ENCODE measurements at places on chromosomes 2 and 18. TPM values are rescaled to one million over a fixed set of nuclear protein-coding genes. Genes with fewer than 3 reads are reported as not detected.

DNA sequence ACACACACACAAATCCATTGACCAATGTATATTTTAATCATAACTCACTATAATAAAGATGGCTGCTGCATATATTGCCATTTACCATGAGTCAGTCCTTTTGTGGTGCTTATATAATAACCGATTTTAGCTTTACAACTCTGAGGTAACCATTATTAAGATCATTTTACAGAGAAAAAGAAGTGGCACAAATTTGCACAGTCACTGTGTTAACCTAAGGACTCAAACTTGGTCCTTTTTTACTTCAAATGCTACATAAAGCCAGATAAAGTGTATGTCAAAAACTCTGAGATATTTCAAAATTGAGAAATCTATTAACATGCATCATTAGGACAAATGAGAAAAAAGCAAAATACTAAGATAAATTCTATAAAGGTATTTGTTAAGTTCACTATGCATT is 923.7 kb downstream of the NRXN1 start:
- DNase-seq, result no peak

GRCh38 chr2:67899187-67899586 is 163.6 kb downstream of the C1D start:
- no peak for DNase-seq

DNA sequence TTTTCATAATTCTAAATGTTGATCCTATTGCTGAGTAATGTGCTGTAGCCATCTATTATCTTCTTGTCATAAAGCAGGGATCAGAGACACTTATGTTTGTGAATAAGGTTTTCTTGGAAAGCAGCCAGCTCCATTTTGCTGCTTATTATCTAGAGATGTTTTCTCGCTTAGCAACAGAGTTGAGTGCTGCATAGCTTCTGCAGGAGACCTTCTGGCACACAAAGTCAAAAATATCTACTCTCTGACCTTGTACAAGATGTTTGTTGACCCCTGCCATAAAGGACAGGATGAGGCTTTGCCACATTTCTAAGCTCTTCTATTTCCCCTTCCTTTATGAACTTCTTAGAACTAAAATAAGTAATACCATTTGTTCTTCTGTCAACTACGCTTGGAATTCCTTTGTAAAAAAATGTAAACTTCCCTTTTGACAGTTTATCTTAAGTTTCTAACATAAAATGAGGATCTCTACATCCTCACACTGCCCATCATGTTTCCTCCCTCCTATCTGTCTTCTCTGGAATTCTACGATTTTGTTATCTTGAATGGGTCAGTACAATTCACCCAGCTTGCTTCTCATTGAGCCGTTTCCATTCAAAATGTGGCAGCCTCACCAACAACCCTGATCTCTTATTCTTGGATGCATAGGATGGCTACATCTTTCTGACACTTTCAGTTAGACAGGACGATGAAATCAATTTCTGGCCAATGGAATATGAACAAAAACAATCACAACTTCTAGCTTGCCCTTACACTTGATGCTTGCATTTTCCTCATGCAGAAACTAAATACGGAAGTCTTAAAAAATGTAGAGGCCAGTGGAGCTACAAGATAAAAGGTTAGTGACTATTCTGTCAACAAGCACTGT is 1377.0 kb downstream of the SUCLG1 start:
- no peak for DNase-seq

GRCh38 chr2:79432731-79433146 is 80.1 kb upstream of the CTNNA2 start:
- DNase-seq, result no peak

DNA sequence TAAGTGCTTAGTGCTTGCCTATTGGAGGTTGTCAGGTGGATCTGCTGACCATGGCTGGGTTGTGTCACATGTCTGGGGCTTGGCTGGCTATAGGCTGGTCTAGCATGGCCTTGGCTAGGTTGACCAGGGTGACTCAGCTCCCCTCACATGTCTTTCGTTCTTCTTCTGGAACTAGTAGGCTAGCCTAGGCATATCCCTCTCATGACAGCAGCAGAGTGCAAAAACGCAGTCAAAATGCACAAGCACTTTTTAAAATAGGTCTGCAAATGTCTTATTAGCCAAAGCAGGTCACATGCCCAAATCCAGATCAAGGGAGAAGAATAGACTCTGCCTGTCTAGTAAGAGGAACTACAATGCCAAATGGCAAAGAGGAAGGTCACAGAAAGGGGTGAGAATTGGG is 179.7 kb upstream of the ACVR2A start:
- no peak for DNase-seq

DNA sequence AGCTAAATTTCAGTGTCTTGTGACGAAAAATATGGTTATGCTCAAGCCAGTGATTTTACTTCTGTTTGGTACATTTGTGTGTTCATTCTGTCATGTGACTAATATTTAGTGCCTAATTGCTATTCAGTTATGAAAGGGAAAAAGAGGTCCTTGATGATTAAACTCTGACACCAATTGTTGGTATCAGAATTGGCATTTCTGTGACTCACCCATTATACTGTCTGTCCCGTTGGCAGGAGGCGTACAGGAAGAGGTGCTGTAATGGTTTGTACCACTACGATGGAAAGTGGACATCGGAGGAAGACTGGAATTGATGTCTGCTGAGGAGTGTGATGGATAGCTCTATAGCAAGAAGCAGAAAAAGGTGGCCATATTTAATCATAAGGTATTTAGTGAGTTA is 310.4 kb upstream of the CCDC68 start:
- DNase-seq, result no peak

GRCh38 chr2:215460682-215461382 is 25.0 kb upstream of the FN1 start:
- no peak for DNase-seq

DNA sequence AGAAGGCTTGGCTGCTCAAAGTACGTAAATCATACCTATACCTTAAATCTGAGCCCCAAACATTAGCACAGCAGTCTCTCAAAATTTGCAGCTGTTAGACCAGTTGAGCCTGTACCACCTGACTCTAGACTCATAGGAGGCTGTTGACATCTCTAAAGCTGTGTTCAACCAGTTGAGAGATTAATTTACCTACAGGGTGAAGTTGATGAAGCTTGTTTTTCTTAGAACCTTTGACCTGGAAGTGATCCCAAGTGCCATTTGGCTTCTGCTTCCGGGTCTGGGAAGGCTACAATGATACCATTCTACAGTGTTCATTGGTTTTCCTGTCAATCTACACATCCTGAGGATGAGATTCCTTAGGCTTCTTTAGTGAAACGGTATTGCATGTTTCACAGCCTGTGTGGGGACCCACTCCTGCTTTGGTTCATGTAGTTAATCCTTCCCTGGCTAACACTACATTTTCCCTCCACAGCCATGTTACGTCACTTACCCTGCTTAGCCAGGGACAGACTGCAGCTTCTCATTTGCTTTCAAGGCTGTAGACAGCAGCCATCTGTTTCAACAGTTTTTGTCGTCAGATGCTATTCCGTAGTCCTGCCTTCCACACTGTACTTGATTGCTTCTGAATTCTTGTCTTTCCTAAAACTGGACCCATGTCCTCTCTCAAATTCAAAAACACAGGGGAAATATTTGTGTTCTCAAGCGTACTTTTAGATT is 4.7 kb upstream of the IL1RL2 start:
- no peak for DNase-seq

GRCh38 chr2:105580870-105581554 is 163.7 kb upstream of the NCK2 start:
- no peak for DNase-seq

DNA sequence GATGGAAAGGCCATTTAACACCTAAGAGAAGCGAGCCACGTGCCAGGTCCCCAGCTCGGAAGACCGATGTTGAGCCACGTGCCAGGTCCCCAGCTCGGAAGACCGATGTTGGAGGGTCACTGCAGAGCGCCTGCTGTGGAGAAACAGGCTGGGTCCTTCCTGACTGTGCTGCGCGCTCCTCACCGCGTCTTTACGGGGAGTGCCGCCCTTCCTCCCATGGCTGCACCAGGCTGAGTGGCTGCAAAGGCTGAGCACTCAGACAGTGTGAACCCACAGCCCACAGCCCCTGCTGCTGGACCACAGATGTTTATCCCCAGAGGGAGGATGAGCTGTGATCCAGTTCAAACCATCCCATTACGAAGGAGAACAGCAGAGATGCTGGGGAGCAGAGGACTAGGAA is 55.7 kb downstream of the RTP5 start:
- DNase-seq, result no peak

DNA sequence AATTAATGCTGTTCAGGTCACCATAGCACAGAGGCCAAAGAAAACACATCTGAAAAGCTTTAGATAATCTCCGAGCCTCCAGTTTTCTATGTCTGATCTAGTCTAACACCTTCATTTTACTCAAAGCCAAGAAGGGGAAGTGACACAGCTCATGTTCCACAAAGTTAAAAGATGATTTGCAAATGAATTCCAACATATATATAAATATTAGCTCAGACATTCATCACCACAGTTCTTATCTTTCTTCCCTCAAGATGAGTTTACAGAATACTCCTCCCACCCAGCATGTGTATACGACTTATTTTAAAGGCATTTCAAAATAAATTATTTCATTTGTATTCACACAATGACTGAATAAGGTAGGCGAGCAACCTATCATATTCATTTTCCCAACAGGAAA is 82.4 kb downstream of the AAK1 start:
- DNase-seq, result no peak

GRCh38 chr2:72583376-72583775 is 242.5 kb downstream of the EXOC6B start:
- no peak for DNase-seq

DNA sequence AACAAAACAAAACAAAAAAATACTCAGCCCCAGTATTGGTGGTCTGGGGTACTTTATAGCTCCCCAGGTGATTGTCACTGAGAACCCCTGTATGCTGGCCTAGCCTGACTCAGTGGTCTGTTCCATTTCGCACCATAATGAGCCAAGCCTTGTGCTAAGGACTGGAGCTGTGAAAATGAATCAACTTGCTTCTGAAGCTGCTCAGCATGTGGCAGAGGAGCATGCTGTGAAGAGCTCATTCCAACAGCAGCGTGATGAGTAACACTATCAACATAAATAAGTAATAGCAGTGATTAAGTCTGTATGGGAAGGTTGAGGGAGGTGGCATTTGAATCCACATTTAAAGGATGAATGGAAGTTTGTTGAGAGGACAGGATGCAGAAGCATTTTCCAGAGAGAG is 67.2 kb upstream of the ATL2 start:
- peak; percentile 49 for DNase-seq

- no peak for DNase-seq
Measured at GRCh38 chr2:171081649-171082111, 79.0 kb downstream of the TLK1 start.

GRCh38 chr2:133732982-133733900 is 165.0 kb upstream of the NCKAP5 start:
- no peak for DNase-seq

GRCh38 chr2:54061272-54061671 is 54.1 kb upstream of the ACYP2 start:
- no peak for DNase-seq

Gene CFC1
- total RNA-seq, result not detected

Gene DHX57
- 30.3 TPM for total RNA-seq

Gene RNF152
- total RNA-seq, result 2.6 TPM

Gene ATP5F1A
- 818 TPM for total RNA-seq

Gene GKN2
- not detected for total RNA-seq

Gene CACNB4
- 6.9 TPM for total RNA-seq

Data from WTC11 (cell line).